Stimulated activated CD4-positive, alpha-beta T cell treated with anti-CD3 and anti-CD28 coated beads, Interleukin-2, amount 100 ng/mL, for 24 hours (primary cell): ENCODE measurements at places on chromosomes 16 and 17.

DNA sequence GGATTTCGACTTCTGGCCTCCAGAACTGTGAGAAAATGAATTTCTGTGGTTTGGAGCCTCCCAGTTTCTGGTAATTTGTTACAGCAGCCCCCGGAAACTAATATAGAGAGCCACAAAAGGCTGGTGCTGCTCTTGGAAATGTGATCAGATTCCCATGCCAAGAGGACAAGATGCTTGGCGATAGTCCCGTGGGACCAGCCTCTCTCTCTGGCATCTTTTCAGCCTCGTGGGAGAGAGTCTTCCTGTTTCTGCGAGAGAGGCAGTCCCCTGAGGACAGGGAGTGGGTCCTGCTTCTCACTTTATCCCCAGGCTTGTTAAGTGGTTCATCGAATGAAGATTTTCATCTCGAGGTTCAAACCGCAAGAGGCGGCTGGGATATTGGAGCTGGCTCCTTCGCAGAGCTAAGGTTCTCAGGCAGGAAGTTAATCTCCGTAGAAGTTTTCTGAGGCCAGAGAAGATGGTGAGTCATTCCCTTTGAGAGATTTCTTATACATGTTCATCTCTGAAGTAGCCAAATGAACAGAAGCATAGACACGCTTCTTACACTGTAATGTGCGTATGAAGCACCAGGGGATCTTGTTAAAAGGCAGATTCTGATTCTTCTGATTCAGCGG, 211.6 kb upstream of the SDK2 start:
- no peak for DNase-seq

GRCh38 chr17:40477796-40478195, 23.6 kb downstream of the TNS4 start:
- no peak for DNase-seq

DNA sequence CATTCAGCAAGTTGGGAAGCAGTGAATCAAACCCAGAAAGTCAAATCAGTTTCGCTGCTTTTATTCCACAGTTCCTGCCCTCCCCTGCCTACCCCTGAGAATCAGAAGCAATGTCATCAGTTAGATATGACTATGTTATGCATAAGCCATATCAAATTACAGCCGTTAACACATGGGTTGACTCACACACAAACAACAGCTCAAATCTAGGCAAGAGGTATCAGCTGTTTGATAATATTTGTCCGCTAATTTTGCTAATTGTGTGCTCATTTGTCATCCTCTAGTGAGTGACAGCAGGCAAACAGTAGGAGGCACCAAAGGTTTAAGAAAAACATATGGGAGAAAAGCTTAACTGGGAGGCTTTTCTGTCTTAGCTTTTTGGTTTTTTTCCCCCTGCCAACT, 327.4 kb upstream of the CCL2 start:
- no peak for DNase-seq

DNA sequence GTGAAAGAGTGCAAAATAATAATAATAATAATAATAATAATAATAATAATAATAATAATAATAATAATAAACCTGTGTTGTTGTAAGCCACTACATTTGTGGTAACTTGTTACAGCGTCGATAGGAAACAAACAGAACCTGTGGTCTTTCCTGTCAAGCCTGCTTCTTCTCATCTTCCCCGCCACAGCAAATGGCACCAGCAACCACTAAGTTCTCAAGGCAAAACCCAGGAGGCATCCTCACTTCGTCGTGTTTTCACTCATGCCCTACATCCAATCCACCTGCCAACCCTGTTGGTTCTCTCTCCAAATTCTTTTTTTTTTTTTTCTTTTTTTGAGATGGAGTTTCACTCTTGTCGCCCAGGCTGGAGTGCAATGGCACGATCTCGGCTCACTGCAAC, 34.2 kb downstream of the ITGAE start:
- no peak for DNase-seq

- DNase-seq, result no peak
These were observed 35.9 kb upstream of the FOXJ1 start for GRCh38 chr17:76176701-76177574.

- DNase-seq, result peak; percentile 61
These were observed 13.7 kb upstream of the GUCY2D start for GRCh38 chr17:7988750-7989178.

GRCh38 chr17:27760069-27760885, 40.1 kb downstream of the NOS2 start:
- peak; percentile 83 for DNase-seq

GRCh38 chr17:67970783-67971182, 25.5 kb downstream of the C17orf58 start:
- DNase-seq, result no peak

DNA sequence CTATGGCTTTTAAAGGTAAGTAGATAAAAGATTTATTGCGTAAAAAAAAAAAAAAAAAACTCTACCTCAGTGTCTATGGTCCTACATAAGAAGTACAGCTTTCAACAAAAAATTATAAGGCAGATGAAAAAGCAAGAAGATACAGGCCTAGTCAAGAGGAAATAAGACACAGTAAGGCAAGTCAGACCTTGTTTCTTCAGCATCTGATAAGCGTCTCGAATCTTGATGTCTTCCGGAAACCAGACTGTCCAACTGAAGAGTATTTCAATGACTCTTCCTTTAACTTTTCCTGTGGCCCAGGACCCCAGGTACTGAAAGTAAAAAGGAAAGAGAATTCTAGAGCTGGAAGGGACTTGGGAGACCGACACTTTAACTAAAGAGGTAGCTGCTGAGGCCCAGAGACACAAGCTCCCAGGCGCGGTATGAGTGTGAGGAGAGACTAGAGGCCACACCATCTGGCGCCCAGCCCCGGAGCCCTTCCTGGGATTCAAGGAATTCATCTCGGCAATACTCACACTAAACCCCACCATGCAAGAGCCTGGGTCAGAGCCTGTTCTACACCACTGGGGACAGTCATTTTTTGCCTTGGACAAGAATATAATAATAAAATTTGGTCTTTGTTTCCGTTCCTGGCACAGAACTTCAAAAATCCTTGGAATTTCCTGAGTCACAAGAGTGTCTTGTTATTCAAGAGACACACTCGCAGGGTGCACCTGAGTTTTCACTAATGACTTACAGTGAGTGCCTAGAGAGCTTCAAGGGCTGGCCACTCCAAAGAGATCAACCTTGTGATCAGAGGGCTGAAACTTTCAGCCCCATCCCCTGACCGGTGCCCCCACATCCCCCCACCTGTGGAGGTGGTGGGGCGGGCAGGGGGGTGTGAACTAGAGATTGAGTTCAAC, 18.6 kb downstream of the GGA2 start:
- DNase-seq, result no peak

DNA sequence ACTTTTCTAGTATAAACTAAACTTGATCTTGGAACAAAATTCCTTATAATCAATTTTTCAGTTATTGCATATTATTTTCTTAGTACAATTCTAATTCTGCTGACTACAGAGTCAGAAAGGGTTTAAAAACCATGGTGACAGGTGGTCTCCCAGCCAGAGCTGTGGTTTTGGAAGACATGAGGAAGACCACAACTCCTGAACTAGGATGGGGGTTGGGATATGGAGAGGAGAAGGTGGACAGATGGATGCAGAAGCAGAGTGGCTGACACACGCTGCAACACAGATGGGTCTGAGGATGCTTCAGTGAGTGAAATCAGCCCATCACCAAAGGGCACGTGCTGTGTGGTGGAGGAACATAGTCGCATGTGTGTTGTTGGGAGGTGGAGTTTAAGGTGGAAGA, 187.7 kb downstream of the LGALS9B start:
- no peak for DNase-seq

GRCh38 chr16:75462806-75463205, 1.7 kb downstream of the TMEM170A start:
- no peak for DNase-seq

DNA sequence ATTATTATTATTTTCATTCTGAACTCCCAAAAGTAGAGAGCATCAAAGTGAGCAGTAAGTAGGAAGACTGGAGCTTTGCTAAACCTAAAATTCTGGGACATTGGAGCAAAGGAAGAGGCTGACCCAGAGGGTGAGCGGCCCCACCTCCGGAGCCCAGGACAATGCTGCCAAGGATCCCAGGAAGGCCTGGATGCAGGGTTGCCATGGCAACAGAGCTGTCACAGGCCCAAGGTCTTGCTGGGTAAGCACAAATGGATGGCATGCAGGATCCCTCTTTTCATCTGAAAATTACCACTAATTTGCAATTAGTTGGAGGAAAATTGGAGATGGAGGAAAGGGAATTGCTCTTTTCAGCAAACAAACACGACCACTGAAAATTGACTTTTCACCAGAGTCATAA, 457.9 kb upstream of the CDH5 start:
- no peak for DNase-seq

- no peak for DNase-seq
These were observed 135.6 kb upstream of the IRX3 start for GRCh38 chr16:54422159-54422558.

- DNase-seq, result no peak
These were observed 40.4 kb downstream of the CFDP1 start for GRCh38 chr16:75392906-75393305.

DNA sequence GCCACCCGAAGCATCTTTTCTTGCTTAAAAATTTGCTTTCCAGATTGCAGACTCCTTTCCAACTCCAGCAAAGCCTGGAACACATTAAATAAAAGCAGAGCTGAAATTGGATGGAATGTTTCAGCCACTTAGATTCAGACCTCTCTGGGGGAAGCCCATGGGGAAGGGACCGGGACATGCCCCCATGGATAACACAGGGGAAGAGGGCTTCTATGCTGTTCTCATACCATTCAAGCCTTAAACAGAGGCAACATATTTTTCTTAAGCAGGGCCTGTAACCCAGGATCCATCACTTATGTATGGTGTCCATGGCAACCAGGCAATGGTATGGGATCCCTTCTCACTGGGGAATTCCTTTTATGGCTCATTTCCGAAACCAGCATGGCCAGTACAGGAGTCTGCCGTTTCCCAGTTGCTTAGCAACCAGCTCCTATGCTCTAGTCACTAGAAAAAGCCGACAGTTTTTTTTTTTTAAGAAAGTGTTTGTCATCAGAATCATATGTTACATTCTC, 62.0 kb upstream of the MARCHF10 start:
- no peak for DNase-seq

DNA sequence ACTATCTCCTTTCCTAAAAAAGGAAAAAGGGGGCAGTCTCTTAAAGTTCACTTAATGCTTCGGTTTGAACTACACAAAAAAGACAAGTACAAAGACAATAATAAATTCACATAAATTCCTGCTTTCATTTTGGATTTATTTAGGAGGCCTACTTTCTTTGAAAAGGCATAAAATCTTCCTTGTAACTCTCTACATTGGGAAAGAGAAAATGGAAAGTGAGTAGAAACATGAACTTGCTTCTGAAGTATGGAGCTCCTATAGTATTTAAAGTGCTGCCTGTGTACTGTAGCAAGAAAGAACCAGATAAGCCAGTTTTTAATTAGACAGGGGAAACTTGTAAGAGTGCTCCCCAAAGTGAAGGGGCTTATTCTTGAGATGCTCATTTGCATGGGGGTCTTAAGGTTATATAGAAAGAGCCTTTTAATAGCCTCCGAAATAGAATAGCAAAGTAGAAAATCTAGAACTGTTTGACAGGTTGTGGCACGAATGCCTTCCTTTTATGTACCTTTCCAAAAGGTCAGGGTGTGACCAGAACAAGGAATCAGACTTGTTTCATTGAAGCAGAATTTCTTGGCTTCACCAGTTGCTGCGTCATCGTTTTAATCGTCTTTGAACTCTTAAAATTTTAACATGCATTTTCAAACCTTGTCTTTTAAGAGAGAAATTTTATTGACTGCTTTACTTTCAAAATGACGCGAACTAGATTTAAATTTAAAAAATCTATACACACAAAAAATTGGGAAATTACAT, 12.9 kb downstream of the GAN start:
- DNase-seq, result no peak

DNA sequence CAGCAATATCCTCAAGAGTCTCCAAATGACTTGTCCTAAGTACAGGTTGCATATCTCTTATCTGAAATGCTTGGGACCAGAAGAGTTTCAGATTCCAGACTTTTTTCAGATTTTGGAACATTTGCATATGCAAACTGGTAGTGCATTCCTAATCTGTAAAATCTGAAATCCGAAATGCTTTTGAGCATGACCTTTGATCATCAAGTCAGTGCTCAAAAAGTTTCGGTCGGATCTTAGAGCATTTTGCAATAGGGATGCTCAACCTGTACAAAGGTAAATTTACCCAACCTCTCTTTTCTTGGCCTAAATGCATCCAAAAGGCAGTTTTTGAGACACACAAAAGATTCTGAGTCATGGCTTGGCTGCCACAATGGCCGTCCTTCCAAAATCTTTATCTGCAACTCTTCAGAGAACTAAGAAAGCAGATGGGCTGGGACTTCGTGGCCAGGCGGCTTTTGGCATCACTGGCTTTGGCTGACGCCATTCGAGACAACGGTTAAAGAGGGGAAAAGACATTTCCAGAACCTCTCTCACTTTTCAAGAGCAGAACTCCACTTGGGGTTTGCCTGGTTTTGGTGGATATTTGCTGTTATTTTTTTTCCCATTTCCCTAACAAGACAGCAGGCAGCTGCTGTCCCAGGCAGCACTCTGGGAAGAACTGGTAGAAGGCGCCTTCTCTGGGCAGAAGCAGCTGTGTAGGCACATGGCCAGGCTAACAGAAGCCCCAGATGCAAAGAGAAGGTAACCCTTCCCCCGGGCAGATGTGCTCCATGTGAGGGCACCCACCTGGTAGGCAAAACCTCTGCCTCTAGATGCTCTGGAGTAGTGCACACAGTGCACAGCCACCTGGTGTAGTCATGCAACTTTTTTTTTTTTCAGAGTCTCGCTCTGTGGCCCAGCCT, 8.9 kb downstream of the CPPED1 start:
- DNase-seq, result no peak

- no peak for DNase-seq
These were observed 7.8 kb upstream of the TBC1D3B start for GRCh38 chr17:36184023-36184765.

DNA sequence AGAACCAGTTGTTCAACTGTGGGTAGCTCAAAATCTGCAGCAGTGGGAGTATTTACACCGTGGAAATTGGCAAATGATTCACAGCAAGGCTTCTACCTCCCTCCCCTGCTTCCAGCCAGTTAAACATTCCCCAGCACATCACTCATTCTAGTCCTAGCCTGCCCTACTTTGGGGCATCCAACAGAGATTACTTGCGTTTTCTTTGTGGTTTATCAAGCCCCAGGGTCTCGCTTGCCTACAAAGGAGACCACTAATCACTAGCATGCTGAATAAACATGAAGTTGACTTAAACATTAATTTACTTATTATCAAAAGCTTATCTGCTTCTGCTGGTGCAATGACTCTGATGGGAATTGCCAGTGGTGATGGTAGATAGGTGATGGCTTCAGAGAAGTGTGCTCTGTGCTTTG, 94.5 kb downstream of the MARF1 start:
- DNase-seq, result no peak
